Esophagus squamous epithelium (tissue), 5 donors: ENCODE measurements at places on chromosomes 6 and 20.

DNA sequence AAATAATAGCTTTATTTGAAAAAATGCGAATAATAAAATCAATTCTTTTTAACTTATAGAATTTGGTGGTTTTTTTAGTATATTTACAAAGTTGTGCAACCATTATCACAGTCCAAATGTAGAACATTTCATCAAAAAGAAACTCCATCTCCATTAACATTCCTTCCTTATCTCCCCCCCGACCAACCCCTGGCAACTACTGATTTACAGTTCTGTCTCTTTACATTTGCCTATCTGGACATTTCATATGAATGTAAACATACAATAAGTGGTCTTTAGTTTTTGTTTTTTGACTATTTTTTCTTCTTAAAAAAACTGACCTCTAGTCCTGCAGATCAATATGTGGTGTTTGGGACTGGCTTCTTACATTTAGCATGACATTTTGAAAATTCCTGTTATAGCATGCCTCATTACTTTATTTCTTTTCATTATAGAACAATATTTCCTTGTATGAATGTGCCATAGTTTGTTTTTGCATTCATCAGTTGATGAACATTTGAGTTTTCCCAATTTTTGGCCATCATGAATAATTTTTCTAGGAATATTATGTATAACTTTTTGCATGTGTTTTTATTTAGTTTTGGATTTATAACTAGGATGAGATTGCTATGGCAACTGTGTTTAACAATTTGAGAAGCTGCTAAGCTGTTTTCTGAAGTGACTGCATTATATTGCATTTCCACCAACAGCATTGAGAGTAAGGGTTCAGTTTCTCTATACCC lies 344.7 kb downstream of the NKAIN2 start:
- no peak for DNase-seq

- DNase-seq, result no peak
These were observed 102.9 kb downstream of the CDH4 start for GRCh38 chr20:61354901-61355495.

GRCh38 chr6:84061174-84061573 lies 27.6 kb downstream of the MRAP2 start:
- DNase-seq, result no peak

GRCh38 chr20:47784599-47785310 lies 526 bp downstream of the SULF2 start:
- DNase-seq, result no peak

DNA sequence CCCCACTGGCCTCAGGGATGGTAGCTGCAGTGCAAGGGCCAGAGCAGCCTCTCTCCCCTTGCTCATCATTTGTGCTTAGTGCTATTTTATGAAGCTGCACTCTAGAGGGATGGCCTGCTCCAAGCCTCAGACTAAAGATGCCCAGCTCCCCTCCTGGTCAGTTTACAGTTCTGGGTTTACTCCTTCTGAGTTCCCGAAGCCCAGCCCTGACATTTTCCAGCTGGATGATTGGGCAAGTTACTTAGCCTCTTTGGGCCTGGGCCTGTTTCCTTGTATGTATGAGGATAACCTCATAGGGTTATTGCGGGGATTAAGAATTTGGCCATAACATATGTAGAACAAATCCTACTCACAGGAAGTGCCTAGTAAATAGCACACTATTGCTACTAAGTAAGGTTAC lies 31.8 kb upstream of the EMILIN3 start:
- no peak for DNase-seq

GRCh38 chr6:15296735-15297134 lies 50.9 kb downstream of the JARID2 start:
- DNase-seq, result no peak

DNA sequence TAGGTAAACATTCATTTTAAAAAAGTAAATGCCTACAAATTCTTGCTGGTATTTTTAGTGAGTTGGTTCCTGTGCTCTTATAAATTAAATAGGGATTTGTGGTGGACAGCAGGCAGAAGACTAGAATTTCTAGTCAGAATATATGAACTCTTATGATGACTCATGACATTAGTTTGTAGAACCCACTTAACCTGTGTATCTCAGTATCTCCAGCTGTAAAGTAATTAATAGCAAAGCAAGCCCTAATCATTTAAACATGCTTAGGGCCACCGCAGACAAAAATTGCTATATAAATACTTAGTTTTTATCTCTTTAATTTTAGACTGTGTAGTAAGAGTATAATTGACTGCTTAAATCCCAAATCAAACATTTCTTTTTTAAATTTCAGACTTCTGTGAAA lies 2.4 kb downstream of the FAM135A start:
- DNase-seq, result no peak

DNA sequence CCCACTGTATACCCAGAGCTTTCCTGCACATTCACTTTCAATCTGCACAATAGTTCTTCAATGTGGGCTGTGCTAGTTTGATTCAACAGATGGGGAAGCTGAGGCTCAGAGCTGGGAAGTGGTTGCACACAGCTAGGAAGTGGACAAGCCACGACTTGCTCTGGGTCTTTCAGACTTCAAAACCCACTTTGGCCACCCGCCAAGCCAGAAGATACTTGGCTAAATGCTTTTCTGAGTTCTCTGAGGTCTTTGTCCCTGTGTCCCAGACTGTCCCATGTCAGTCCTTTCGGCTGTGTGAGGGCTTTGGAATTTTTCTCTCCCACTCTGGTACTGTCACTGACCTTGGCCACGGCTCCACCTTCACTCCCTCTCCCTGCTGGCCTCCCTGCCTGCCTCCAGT lies 10.6 kb downstream of the PDYN start:
- no peak for DNase-seq

GRCh38 chr6:149860834-149861602 lies 3.1 kb downstream of the LRP11 start:
- DNase-seq, result no peak

GRCh38 chr6:40721271-40721952 lies 134.2 kb upstream of the LRFN2 start:
- no peak for DNase-seq

DNA sequence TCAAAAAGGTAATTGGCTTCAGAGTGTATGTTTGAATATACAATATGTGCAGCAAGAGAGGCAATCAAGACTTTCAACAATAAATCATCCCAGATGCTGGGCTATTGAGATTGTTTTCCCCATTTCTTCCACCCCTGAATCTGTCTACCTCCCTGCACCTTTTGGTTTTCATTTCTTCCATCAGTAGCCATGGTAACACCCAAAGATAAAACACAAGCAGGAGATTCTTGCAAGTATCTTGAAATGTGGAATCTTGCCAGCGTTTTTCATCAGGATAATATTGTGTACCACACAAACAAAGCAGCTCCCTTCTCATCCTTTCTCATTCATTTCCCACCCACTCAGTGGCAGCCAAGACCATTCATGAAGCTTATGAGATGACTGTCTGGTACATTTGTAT lies 73.0 kb upstream of the NRSN1 start:
- DNase-seq, result no peak

GRCh38 chr20:48180618-48181017 lies 395.3 kb upstream of the SULF2 start:
- no peak for DNase-seq

DNA sequence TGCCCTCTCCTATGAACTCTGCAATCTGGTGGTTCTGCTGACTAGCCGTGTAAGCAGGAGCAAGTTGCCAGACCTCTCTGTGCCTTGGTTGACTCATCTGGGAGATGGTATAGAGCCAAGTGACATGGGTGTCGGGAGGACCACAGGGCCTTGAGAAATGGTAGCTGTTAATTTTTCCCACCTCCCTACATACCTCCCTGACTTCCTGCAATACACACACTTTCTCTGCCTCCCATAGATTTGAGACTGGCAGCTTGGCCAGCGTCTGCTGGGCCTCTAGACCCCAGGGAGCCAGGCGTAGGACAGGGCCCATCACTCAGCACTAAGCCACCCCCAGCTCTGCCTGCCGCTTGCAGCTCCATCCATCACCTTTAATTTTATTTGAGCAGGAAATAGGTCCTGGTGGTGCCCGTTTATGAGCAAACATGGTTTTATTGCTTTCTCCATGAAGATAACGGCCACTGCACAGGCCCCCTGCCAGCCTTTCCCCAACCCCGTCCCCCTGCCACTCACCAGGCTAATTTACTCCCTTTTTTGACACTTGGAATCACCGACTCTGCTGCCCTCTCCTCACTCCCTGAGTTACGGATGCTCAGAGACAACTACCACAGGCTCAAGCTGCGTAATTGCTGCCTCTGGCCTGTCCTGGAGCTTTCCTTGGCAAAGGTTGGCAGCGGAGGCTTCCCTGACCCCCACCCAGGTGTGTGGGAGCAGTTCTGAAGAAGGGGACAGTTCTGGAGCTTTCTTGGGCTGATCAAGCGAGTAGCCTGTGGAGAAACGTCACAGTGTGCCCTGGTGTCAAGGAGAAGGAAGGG lies 11.1 kb downstream of the GLP1R start:
- no peak for DNase-seq

- DNase-seq, result no peak
These were observed at the start of gene PKIB for GRCh38 chr6:122609881-122610689. Gene PKIB (plus strand): TSS chr6:122610405. CDS start chr6:122717795, 107,390 bp downstream.

- no peak for DNase-seq
These were observed 170.6 kb upstream of the THBS2 start for GRCh38 chr6:169424149-169424804.

GRCh38 chr6:160367798-160368547 lies 19.8 kb downstream of the SLC22A3 start:
- DNase-seq, result no peak

- no peak for DNase-seq
These were observed 73.2 kb upstream of the HCRTR2 start for GRCh38 chr6:55101157-55101556.

DNA sequence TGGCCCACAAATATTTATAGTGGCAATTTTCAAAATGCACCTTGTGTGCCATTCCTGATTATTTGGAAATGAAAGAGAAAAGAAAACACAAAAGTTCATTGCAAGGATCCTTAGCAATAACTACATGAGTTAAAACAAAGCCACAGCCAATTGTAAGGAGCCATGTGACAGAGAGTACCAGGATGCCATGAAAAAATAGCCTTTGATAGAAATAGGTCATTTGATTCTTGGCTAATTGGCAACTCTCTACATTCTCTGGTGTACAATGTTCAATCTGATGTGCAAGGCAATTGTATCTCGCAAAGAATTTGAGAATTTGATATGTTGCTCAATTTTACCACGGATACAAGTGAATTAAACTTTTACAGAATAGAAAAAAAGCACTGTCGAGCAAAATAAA lies 9.6 kb downstream of the HLA-A start:
- DNase-seq, result no peak

- DNase-seq, result no peak
These were observed 871.2 kb downstream of the TFAP2A start for GRCh38 chr6:9543649-9544048.

GRCh38 chr6:118810420-118811027 lies 83.4 kb upstream of the ASF1A start:
- DNase-seq, result no peak

GRCh38 chr6:166325383-166326042 lies 16.8 kb downstream of the SFT2D1 start:
- no peak for DNase-seq

DNA sequence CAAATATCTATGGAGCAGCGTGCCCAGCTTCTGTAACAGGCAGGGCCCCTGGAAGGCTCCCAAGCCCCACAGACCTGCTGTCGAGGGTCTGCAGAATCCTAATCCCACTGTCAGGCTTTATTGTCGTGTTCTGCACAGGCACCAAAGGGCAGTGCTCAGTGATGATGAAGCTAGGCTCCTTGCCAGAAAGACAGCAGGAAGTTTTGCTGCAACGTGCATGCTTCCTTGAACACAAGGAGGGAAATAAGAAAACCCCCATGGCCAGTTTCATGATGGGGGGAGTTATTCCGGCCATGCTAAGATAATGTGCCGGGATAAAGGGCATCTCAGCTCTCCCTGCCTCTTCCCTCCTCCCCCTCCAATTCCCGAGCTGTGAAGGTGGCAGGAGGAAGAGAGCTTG lies 109.4 kb upstream of the KCNG1 start:
- no peak for DNase-seq

- DNase-seq, result no peak
These were observed 163.2 kb upstream of the JARID2 start for GRCh38 chr6:15082708-15083107.

DNA sequence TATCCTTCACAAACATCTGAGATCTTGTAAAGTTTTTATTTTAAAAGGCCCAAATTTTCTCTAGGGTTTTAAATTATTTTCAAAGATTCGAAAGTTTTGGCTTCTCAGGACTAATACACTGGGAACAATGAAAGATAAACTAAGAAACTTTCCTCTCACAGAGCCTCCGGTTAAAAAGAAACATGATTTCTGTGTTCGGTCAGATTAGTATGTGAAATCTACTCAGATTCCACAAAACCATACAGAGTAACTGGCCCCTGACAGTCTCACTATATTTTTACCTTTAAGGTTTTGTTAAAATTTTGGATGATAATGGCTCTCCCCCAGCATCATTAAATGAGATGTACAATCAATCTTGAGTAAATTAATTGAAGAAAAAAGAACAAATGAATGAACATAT lies 471.0 kb downstream of the COL12A1 start:
- no peak for DNase-seq

GRCh38 chr6:116764629-116764960 lies 924 bp downstream of the FAM162B start:
- DNase-seq, result no peak

DNA sequence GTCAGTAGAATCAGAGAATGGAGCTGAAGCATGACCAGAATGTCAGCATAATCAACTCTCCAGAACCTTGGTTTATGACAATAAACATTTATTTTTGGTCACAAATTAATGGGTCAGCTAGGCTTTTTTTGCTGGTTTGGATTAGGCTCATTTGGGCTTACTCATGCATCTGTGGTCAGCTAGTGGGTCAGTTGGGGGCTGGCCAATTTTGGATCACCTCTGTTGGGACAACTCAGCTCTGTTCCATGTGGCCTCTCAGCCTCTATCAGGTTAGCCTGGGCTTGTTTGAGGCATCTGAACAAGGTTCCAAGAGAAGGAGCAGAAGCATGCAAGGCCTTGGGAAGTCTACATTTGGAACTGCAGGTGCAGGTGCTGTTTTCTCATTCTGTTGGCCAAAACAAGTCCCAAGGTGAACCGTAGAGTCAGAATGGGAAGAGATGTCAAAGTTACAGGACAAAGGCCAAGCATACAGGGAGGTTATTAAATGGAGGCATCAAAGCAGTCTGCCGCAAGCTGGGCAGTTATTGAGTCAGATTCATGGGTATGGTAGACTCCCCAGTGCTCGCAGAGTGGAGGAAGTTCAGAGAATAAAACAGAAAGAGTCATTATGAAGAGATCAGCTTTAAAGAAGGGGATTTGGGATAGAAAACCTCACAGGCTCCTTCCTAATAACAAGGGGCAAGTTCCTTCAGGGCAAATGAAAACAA lies 173.0 kb downstream of the PLCB4 start:
- no peak for DNase-seq

GRCh38 chr20:59404749-59405148 lies 104.3 kb downstream of the EDN3 start:
- no peak for DNase-seq

DNA sequence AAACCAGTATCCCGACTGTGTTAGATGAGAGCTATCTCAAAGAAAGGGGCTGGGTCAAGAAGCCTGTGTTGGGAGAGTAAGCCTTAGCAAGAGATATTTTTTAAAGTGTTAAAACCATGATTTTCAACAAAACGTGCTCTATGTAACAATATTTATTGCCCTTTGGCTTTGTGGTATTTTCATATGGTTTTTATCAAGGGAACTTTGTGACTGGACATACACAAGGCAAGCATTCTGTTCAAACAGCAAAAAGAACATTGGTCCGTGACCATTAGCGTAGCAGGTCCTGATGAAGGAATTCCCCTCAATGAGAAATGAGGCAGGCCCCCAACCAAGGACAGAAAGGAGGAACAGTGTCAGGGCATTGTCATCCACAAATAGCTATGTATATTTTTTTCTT lies 222.6 kb downstream of the MYLK4 start:
- DNase-seq, result no peak
